ENCODE measurements at places on chromosomes 2 and 18. TPM values are rescaled to one million over a fixed set of nuclear protein-coding genes. Genes with fewer than 3 reads are reported as not detected.

Gene BOLL
- polyA plus RNA-seq = 1.8 TPM

Gene PLEKHH2
- polyA plus RNA-seq = 19.2 TPM

Gene BCL2L11
- 2.7 TPM for polyA plus RNA-seq

Gene ITGA4
- polyA plus RNA-seq = 0.20 TPM

Gene ALK
- polyA plus RNA-seq = 0.49 TPM

Gene TTLL4
- 20.7 TPM for polyA plus RNA-seq

Gene GPR55
- polyA plus RNA-seq = not detected

Gene CELF4
- 3.8 TPM for polyA plus RNA-seq

Gene MPV17
- 142 TPM for polyA plus RNA-seq

Gene TWIST2
- polyA plus RNA-seq = not detected

Gene CCDC148
- 6.8 TPM for polyA plus RNA-seq

Gene MYL1
- polyA plus RNA-seq = not detected

Gene SERPINB10
- not detected for polyA plus RNA-seq

Gene MRO
- polyA plus RNA-seq = 0.71 TPM

Gene SERPINB13
- polyA plus RNA-seq = not detected

Gene FSHR
- not detected for polyA plus RNA-seq

Gene CNDP1
- 2.3 TPM for polyA plus RNA-seq

Gene GAD1
- polyA plus RNA-seq = 427 TPM

Gene KIF5C
- polyA plus RNA-seq = 119 TPM

Gene FEV
- polyA plus RNA-seq = not detected

Gene IFIH1
- polyA plus RNA-seq = 0.83 TPM

Gene ACADL
- 0.36 TPM for polyA plus RNA-seq

Gene CFAP53
- polyA plus RNA-seq = 1.6 TPM

Gene HES6
- 0.26 TPM for polyA plus RNA-seq

Gene EML4
- 12.0 TPM for polyA plus RNA-seq

Gene LRRTM1
- 1.5 TPM for polyA plus RNA-seq

Gene ST6GAL2
- polyA plus RNA-seq = 15.0 TPM

Gene POU3F3
- 2.8 TPM for polyA plus RNA-seq

Gene NT5DC4
- polyA plus RNA-seq = not detected

Gene DHRS9
- polyA plus RNA-seq = not detected

Gene KDSR
- polyA plus RNA-seq = 84.2 TPM

Gene IL1RN
- polyA plus RNA-seq = not detected

Gene PRADC1
- 8.1 TPM for polyA plus RNA-seq

Gene ALPG
- polyA plus RNA-seq = not detected

Gene ABCA12
- 0.08 TPM for polyA plus RNA-seq

Gene SOX11
- polyA plus RNA-seq = 0.60 TPM

Gene HOXD1
- not detected for polyA plus RNA-seq

Gene CPLX4
- polyA plus RNA-seq = 1.4 TPM

Gene KLF11
- 0.74 TPM for polyA plus RNA-seq

Gene TET3
- 0.82 TPM for polyA plus RNA-seq

Gene FBXO15
- polyA plus RNA-seq = 25.9 TPM

Gene ABI2
- polyA plus RNA-seq = 41.4 TPM

Data from Purkinje cell (primary cell).